ENCODE measurements at places on chromosomes 7 and 10. TPM values are rescaled to one million over a fixed set of nuclear protein-coding genes. Genes with fewer than 3 reads are reported as not detected.
A peak's percentile ranks its signal among the peaks of the same experiment; 100 is the strongest.

DNA sequence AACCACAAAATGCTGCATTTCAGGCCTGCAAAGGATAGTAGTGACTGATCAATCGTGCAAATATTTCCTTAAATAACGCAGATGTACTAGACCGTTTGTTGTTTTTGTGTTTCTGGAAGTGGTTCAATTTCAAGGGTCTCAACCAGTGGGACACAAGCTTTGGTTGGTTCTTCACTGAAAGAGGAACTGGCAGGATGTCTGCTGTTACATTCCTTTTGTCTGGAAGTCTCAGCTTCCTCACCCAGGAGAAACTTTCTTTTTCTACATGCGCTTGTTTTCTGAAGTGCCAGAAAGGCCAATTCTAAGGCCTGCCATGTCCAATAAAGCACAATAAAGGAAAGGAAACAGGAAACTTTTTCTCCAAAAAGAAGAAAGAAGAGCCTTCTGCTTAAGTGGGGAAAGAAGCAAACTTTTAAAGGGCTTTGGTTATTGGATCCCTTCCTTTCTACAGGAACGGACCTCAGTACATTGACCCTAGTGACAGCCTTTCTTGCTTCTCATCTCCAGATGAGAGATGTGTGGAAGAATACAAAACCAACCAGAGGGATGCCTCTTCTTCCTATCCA lies 4.1 kb downstream of the DKK1 start:
- no peak overlapping the region for H3K4me3 ChIP-seq
- H3K4me1 ChIP-seq = peaks cover 3% of the 10 kb centered on the region
- H3K27me3 ChIP-seq = peaks cover 9% of the 10 kb centered on the region
- no peak for DNase-seq
- no peaks in the 10 kb centered on the region for H3K36me3 ChIP-seq

GRCh38 chr10:124509880-124510632 lies 48.4 kb downstream of the LHPP start:
- no peak overlapping the region for H3K4me3 ChIP-seq
- no peak for DNase-seq
- H3K36me3 ChIP-seq = peaks cover 5% of the 10 kb centered on the region
- peaks cover 15% of the 10 kb centered on the region for H3K4me1 ChIP-seq

DNA sequence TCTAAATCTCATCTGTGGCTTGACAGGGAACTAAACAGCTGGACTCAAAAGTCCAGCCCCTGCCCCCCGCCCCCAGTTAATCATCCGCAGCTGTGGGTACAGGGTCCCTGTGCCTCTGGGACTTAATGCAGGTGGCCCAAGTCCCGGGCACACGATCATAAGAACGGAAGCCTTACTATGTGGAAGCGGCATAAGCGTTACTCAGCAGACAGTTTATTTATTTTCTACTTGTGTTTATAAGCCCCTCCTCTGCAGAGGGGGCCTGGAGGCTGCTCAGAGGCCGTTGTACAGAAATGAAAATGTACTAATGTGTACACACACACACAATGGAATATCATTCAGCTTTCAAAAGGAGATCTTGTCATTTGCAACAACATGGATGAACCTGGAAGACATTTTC lies 158.0 kb upstream of the TNS3 start:
- H3K36me3 ChIP-seq = no peaks in the 10 kb centered on the region
- H3K4me1 ChIP-seq = peaks cover 5% of the 10 kb centered on the region
- no peak overlapping the region for H3K27ac ChIP-seq
- DNase-seq = no peak
- H3K27me3 ChIP-seq = peaks cover 3% of the 10 kb centered on the region
- no peak overlapping the region for H3K4me3 ChIP-seq

- H3K4me3 ChIP-seq = peak overlapping the region; percentile 69
- peak; percentile 66 for DNase-seq
- H3K27ac ChIP-seq = peak overlapping the region; percentile 91
- peaks cover 3% of the 10 kb centered on the region for H3K36me3 ChIP-seq
- peaks cover 60% of the 10 kb centered on the region for H3K4me1 ChIP-seq
- peaks cover 12% of the 10 kb centered on the region for H3K27me3 ChIP-seq
Observed at GRCh38 chr10:69479240-69480067, 28.2 kb downstream of the TSPAN15 start.

GRCh38 chr10:69757553-69758309 lies 44.0 kb upstream of the COL13A1 start:
- no peaks in the 10 kb centered on the region for H3K36me3 ChIP-seq
- DNase-seq = peak; percentile 30
- peaks cover 19% of the 10 kb centered on the region for H3K4me1 ChIP-seq
- peak overlapping the region; percentile 25 for H3K27ac ChIP-seq
- H3K4me3 ChIP-seq = peak overlapping the region; percentile 8

- H3K4me3 ChIP-seq = no peak overlapping the region
- H3K27ac ChIP-seq = no peak overlapping the region
- no peaks in the 10 kb centered on the region for H3K4me1 ChIP-seq
- H3K36me3 ChIP-seq = peaks cover 8% of the 10 kb centered on the region
Observed at GRCh38 chr7:14196555-14196954, 207.1 kb upstream of the ETV1 start.

DNA sequence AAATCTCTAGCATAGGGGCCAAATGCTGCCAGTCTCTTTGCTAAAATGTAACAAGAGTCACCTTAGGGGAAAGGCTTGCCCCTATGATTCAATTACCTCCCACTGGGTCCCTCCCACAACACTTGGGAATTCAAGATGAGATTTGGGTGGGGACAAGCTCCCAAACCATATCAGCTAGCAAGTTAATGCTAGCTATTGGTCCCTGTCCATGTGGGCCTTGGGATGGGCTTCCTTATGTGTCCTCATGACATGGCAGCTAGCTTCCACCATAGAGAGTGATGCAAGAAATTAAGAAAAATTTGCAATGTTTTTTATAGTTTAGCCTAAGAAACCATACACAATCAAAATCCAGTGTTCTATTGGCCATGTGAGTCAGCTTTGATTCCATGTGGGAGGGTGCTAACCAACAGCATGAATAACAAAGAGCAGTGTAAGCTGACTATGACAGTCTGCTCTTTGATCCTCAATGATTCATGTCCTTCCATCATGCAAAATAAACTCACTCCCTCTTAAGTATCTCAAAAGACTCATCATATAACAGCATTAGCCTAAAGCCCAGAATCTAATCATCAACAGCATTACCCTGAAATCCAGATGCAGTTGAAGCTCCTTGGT lies 21.7 kb upstream of the ZNF365 start:
- H3K27me3 ChIP-seq = no peaks in the 10 kb centered on the region
- H3K4me3 ChIP-seq = no peak overlapping the region
- DNase-seq = no peak

DNA sequence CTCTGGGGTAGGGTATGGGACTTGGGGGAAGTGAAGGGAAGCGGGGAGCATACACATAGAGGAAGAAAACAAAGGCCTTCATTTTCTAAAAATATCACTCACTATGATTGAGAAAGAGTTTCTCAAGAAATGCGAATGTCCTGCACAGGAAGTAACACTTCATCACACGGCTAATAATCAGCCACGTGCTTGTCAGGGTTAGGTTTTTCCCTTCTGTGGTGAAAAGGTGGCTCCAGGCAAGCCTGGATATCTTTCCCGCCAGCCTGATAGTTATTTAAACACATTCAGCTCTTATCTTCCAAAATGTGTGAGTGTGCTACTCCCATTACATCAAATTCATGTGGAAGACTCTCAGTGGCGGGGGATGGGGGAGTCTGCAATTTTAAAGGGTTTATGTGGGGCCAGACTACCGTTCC lies 166.4 kb upstream of the ADO start:
- H3K4me3 ChIP-seq = no peak overlapping the region
- DNase-seq = no peak
- no peaks in the 10 kb centered on the region for H3K4me1 ChIP-seq
- no peak overlapping the region for H3K27ac ChIP-seq
- no peaks in the 10 kb centered on the region for H3K27me3 ChIP-seq

DNA sequence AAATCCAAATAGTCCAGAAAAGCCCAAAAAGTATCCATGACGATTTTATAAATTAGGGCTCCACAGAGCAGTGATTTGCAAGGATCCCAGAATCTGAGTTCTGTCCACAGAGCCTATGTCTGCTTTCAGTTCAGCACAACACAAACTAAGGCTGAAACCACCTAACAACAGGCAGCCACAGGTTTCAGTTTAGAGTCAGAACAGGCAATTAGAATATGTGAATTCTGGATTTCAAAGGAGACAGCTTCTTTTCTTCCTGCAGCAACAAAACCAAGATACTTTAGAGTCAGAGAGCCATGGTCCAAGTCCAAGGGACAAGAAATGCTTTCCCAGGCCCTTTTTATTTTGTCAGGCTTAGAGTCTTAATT lies 23.6 kb downstream of the IFIT3 start:
- H3K27me3 ChIP-seq = peaks cover 2% of the 10 kb centered on the region
- H3K27ac ChIP-seq = no peak overlapping the region
- DNase-seq = no peak
- no peak overlapping the region for H3K4me3 ChIP-seq

DNA sequence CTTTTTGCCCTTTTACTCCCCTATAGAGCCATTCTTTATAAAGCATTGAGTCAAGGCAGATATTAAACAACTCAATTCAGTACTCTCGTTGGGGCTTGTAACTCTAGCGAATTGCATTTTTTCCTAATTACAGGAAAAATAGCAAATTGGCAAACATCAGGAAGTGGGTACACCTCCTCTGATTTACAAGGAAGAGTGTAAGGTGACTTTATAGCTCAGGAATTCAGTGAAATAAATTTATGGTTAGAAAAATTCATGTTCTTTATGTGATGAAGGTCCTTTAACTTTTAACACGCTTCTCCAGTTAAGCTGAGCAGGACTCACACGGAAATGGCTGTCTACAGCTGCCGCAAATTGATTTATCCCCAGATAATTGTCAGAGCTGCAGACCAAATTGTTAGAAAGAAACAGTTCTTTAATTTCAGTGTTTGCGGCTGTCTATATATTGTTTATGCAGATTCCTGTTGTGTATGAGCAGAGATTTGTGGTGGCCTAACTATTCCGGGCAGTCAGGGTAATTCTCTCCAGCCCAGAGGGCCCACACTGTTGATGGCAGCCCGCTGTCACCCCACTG lies 151.1 kb upstream of the MKI67 start:
- H3K36me3 ChIP-seq = no peaks in the 10 kb centered on the region
- no peaks in the 10 kb centered on the region for H3K27me3 ChIP-seq
- H3K4me1 ChIP-seq = peaks cover 13% of the 10 kb centered on the region
- no peak for DNase-seq
- H3K27ac ChIP-seq = no peak overlapping the region

The VSIR gene
- 0.29 TPM for total RNA-seq

The ALOX5 gene
- total RNA-seq = 8.4 TPM

The C7orf57 gene
- total RNA-seq = not detected

The TMEM225B gene
- 0.66 TPM for total RNA-seq

The DLX5 gene
- not detected for total RNA-seq

The SKIDA1 gene
- total RNA-seq = 1.3 TPM

The LMTK2 gene
- total RNA-seq = 20.6 TPM

The KLLN gene
- total RNA-seq = 0.27 TPM
